ENCODE measurements at places on chromosomes 13 and 19.
A peak's percentile ranks its signal among the peaks of the same experiment; 100 is the strongest.

- DNase-seq: no peak
Observed at GRCh38 chr13:111288276-111288675, 32.2 kb upstream of the TEX29 start.

GRCh38 chr19:34215666-34216038, 38.7 kb upstream of the GARRE1 start:
- DNase-seq: no peak

DNA sequence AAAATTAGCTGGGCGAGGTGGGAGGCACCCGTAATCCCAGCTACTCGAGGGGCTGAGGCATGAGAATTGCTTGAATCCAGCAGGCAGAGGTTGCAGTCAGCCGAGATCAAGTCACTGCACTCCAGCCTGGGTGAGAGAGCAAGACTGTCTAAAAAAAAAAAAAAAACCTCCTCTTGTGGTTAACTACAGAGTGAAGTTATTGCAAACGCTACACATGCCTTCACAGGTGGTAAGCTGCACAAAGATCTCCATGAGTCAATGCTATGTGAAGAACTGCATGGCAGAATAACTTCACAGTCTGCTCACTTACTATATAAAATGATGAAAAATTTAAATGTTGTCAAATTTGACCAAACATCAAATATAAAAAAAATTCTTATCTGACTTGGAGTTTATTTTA, 436.8 kb downstream of the FGF14 start:
- no peak for DNase-seq

- no peak for DNase-seq
Observed at GRCh38 chr19:7236153-7236552, 58.1 kb downstream of the INSR start.

- no peak for DNase-seq
Observed at GRCh38 chr19:30085394-30085793, 143.4 kb downstream of the URI1 start.

DNA sequence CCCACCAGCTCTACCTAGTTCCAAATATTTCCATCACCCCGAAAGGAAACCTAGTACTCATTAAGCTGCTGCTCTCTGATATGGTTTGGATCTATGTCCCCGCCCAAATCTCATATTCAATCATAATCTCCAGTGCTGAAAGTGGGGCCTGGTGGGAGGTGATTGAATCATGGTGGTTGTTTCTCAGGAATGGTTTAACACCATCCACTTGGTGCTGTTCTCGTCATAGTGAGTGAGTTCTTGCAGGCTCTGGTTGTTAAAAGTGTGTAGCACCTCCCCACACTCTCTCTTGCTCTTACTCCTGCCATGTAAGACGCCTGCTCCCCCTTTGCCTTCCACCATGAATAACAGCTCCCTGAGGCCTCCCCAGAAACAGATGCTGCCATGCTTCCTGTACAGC, 43.4 kb upstream of the MED4 start:
- no peak for DNase-seq

GRCh38 chr13:46595136-46595884, 42.3 kb downstream of the LRCH1 start:
- DNase-seq: peak; percentile 56

DNA sequence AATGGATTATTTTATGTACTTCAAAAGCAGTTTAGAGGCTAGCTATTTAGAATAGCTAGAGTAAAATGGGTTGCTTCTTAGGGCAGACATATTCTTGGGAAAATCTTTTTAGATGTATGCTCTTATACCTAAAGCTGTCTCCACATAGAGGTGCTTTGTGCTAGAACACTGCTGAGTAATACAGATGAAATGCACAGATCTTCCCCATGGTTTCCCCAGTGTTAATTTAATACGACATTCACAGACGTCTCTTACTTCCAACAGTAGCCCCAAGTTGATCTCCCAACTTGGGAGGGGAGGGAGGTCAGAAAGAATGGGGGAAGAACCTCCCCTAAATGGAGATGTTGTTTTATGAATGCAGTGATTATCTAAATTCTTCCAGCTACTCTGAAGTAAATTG, 16.9 kb downstream of the NALCN start:
- peak; percentile 48 for DNase-seq

- no peak for DNase-seq
Observed at GRCh38 chr13:99636728-99637353, 135.6 kb downstream of the TM9SF2 start.

- no peak for DNase-seq
Observed at GRCh38 chr13:113969973-113970611, 3.8 kb downstream of the C13orf46 start.

GRCh38 chr19:35689836-35690235, 14.5 kb upstream of the ZBTB32 start:
- DNase-seq: peak; percentile 25

- peak; percentile 20 for DNase-seq
Observed at GRCh38 chr13:98293570-98294142, 116.6 kb upstream of the RNF113B start.

GRCh38 chr13:111555903-111556302, 235.5 kb downstream of the TEX29 start:
- no peak for DNase-seq

DNA sequence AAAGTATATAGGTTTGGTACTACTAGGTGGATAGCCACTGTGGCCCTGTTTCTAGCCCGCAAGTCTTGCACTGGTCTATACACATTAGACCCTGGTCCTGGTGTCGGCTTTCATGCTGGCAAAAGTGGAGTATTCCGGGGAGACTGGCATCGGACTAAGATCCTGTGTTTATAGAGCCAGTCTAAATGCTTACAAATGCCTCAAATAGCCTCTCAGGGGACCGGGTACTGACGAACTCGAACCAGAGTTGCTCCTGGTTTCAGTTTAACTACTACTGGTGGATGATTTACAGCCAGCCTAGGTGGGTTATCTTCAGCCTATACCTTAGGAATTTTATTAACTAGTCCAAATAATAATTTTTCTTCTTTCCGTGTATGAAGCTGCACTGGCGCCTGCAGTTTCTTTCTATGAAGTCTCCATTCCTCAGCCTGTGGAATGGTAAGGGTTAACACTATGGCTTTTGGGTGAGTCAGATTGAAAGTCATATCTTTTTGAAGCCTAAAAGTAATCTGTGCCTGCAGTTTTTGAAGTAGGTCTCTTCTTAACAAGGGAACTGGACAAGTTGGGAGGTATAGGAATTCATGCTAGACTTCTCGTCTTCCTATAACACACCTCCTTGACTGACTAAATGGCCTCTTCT, 51.3 kb downstream of the OR10H4 start:
- DNase-seq: no peak

GRCh38 chr13:41241626-41242025, 21.8 kb downstream of the MTRF1 start:
- no peak for DNase-seq

DNA sequence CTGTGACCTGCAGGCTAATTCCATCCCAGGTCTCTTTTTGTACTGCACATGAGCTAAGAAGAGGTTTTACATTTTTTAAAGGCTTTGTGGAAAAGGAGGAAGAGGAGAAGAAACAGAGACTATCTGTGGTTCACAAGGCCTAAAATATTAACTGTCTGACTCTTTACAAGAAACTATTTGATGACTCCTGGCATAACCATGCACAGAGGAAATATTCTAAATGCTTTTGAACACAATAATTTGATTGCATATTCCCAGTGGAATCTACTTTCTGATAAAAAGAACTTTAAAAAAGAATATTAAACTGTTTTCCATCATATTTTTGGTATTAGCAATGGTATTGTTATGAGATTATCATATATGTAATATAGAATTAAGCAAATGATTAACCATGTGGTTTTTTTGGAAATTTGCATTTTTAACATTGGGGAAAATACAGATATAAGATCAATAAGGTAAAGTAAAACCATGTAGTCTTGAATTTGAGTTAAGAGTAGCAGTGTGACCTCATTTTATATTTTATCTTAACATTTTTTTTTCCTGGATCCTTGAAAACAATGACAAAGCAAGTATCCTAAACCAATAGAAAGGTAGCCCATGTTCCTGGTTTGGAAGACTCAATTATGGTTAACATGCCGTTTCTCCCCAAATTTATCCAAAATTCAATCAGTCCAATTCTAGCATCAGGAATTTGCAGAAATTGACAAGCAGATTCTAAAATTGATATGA, 251.0 kb downstream of the UQCRFS1 start:
- DNase-seq: peak; percentile 90

DNA sequence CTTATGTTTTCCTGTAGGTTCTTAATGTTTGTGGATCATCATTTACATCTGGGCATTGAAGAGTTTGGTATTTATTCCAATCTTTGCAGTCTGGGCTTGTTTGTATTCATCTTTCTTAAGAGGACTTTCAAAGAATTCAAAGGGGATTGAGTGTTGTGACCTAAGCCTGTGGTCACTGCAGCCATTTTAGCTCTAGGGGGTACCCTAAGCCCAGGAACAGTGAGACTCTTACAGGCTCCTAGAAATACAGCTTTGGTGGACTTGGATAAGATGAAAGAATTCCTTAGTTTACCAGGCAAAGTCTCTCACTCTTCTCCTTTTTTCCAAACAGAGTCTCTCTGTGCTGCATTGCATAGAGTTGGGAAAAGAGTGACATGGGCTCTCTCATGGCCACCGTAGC, 2539.0 kb upstream of the PCDH20 start:
- DNase-seq: no peak

- DNase-seq: peak; percentile 19
Observed at GRCh38 chr13:98541701-98542203, 35.2 kb downstream of the STK24 start.

DNA sequence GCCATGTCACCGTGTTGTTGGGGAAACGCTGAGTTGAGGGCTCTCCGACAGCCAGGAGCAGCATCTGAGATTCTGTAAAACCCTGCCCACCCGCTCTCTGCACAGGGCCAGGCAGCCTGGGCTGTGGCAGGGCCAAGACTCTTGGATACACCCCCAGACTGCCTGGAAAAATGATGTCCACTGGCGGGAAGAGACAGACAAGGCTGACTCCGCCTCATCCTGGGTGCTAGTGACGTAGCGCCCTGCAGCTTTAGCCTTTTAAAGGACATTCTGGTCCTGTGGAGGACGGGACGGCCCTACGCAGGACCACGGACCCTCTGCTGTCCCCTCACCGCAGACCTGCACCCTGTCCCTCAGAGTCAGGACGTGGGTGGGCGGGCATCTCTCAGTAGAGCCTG, 20.7 kb upstream of the LILRA2 start:
- DNase-seq: no peak

DNA sequence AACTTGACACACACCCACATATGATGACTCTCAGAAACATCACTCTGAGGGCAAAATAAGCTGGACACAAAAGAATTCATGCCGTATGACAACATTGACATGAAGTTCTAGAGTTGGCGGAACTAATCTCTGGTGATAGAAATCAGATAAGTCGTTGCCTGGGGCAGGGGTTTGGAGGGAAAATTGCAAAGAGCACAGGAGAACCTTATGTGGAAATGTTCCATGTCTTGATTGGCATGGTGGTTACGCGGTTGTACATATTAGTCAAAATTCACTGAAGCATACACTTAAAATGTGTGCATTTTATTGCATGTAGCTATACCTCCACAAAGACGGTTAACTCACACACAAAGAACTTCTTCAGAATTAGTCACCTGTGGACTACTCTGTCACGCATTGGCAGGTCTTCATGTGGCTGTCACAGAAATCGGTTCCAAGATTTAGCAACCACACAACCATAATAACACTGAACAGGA, 137.8 kb upstream of the GJB6 start:
- DNase-seq: no peak

DNA sequence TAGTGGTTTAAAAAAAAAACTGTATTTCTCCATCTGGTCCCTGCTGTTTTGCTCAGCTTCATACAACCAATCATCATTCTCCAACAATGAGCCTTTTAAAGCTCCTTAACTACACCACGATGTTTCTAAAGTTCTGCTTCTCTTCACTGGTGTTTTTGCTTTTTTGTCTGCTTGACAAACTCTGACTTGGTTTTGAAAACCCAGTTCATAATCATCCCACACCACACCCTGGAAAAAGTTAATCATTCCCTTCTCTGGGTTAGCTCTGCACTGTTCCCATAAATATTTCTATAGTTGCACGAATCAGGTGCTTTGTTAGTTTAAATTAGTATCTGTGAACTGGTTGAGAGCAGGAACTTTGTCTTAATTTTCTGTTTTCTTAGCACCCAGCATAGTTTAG, 217.1 kb downstream of the ENOX1 start:
- DNase-seq: no peak

GRCh38 chr13:99059498-99060075, 81.7 kb upstream of the DOCK9 start:
- DNase-seq: peak; percentile 10

- no peak for DNase-seq
Observed at GRCh38 chr13:51920786-51921185, 59.0 kb downstream of the CCDC70 start.

- peak; percentile 69 for DNase-seq
Observed at GRCh38 chr19:44657211-44657921, 13.7 kb downstream of the PVR start.

DNA sequence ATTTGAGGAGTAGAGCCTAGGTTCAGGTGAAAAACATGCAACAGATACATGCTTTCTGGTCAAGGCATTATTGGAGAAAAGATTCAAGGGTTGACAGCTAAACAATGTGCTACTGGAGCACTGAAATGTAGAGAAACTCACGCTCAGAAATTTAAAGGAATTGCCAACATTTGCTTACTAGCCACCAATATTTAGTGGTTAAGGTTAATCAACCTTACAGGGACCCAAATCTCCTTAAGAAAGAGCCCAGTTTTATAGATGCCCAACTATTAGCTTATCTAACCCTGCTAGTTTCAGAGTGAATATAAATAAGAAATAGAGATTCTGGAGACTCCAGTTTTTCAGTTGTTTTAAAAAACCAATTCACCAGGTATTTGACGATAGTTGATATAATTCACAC, 203.6 kb downstream of the DACH1 start:
- no peak for DNase-seq

DNA sequence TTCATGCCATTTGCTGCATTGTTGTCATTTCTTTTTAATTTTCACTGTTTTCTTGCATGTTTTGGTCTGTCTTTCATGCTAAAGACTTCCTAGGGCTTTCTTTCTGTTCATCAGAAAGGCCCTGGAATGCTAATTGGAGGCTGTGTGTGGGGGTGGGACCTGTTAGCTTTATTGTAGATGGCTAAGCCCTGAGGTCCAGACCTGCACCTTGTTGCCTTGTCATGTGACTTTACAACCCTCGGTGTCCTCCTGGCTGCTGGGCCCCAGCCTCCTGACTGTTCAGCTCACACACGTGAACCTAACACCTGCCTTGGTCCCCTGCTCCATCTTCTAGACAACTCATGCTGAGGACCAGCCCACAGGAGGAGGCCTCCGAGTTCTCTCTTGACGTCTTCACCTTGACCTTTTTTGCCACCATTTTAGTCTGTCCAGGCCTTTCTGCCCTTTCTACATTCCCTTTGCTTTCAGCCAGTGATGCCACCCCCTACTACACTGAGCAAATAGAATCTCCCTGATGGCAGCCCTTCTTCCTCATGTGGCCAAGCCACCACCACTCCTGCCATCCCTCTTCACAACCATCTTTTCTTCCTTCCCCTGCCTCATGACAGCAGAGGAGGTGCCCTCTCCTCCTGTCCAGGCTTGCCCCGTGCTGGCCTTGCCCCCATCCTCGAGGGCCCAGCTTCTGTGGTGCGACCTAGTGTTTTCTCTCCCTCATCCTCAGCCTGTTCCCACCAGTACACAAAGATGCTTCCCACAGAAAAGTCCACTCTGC, 41.4 kb upstream of the GPI start:
- DNase-seq: no peak

GRCh38 chr13:37775871-37776270, 93.7 kb downstream of the TRPC4 start:
- DNase-seq: peak; percentile 54
